ENCODE measurements at places on chromosomes 1 and 21.

GRCh38 chr1:68197461-68197860 is 34.9 kb downstream of the WLS start:
- DNase-seq = no peak

DNA sequence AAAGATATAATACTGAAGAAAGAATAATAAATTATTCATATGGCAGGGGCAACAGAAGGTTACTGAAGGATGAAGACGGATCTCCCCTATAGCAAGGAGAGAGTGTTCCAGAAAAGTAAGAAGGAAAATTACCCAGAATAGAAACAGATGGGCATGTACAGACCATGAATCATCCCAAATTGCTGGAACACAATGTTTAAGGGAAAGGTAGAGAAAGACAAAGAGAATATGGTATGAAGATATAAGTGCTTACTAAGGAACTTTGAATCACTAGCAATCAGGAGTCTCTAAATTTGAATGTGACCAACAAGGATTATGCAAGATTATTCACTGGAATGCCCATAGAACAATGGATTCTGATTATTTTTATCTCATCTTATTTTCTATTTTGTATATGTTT is 375.4 kb downstream of the COL11A1 start:
- no peak for DNase-seq

GRCh38 chr1:78762113-78762512 is 112.5 kb downstream of the IFI44 start:
- no peak for DNase-seq

GRCh38 chr1:172220376-172220775 is 200.1 kb upstream of the C1orf105 start:
- no peak for DNase-seq

DNA sequence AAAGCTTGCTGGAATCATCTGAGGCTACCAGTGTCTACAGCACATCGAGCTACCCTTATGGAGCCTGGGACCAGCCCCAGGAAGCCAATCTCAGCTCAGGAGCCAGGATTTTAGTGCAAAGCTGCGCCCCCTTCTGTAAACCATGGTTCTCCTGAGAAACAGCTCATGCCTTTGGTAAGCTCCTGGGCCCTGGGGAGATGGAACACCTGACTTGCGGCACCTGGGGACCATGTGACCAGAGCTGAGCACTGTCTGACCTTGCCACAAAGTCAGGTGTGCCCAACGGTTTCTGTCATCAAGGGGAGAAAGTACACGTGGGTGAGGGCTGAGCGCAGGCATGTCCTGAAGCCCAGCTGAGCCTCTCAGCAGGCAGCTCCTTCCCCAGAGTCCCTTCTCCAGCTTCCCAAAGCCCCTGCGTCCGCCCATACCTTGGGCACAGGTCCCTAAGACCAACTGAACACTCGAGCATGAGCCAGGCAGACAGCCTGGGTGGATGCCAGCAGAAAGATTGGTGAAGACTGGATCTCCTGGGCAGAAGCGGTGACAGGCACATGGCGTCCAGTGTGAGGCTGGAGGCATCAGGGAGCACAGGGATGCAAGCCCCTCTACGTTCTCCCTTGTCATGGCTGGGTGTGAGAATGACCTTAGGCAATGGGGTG is 57.9 kb upstream of the TENT5B start:
- no peak for DNase-seq

DNA sequence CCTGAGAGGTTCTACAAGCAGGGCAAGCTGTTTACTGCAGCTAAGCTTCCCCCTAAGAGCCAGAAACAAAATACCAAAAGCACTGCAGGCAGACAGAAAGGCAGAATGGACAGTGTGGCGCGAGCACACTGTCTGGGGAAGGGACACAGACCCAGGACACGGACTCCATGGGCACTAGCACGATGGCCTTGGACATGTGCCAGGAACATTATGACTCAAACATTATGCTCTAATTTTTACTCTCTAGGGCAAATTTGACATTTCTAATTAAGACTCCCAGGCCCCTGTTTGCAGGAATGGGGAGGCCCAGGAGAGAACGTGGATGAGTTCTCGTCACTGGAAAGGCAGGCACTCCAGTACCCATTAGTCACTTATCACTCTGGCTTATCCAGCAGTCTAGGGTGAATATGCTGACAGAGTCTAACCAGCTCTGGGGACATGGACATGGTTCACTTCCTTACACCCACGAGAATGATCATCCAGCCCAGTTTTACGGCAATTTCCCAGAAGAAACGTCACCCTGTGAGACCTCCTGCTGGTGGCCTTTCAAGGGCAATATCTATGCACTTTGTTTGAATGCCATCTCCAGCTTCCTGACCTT is 45.1 kb downstream of the CAPN8 start:
- no peak for DNase-seq

- no peak for DNase-seq
These were observed 57.8 kb upstream of the HSD17B7 start for GRCh38 chr1:162732566-162733335.

GRCh38 chr1:19879661-19880060 is 2.5 kb upstream of the OTUD3 start:
- no peak for DNase-seq

GRCh38 chr1:100769906-100770646 is 50.5 kb downstream of the VCAM1 start:
- no peak for DNase-seq

GRCh38 chr1:214247501-214248041 is 33.4 kb upstream of the SMYD2 start:
- DNase-seq = no peak

DNA sequence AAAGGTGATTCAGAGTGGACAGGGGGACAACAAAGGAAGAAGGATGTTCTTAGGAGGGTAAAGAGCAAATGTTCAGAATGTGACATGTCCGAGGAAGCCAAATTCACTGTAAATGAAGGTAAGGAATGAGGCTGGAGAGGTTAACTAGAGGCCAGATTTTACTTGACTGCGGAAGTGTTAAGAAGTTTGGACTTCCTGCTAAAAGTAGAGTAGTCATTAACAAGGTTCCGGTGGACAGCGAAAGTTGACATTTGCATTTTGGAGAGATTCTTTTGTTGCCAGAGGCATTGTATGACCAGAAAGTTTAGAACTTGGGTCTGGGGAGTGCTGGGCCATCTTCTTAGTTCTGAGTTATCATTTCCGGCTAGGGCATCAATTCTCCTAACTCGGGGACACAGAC is 7.2 kb upstream of the ERRFI1 start:
- DNase-seq = no peak
